NCI-H2081 (cell line): ENCODE measurements at places on chromosomes 5 and 9.

GRCh38 chr5:10351919-10352318 lies 1.6 kb upstream of the MARCHF6 start:
- no peak for DNase-seq

DNA sequence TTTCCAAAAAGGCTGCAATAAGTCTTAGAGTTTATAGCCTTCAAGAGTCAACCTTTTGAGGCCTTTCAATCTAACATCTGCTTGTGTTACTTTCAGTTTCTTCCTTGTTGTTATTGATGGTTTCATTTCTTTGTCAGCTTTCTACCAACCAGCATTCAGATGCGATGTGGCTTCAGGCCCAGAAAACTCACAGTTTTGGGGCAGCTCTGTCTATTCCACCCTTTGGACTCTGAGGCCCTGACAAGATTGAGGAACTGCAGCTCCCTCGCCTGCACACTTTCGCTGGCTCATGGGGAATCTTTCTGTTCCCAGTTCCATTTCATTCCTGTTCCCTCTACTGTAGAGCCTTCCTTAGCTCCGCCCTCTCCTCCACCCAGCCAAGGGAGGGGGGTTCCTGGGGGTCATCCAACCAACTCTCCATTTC lies 13.3 kb upstream of the WHRN start:
- no peak for DNase-seq

- no peak for DNase-seq
These were observed 38.5 kb downstream of the UBTD2 start for GRCh38 chr5:172245046-172245445.

GRCh38 chr9:87609486-87609885 lies 111.8 kb downstream of the DAPK1 start:
- DNase-seq: no peak

DNA sequence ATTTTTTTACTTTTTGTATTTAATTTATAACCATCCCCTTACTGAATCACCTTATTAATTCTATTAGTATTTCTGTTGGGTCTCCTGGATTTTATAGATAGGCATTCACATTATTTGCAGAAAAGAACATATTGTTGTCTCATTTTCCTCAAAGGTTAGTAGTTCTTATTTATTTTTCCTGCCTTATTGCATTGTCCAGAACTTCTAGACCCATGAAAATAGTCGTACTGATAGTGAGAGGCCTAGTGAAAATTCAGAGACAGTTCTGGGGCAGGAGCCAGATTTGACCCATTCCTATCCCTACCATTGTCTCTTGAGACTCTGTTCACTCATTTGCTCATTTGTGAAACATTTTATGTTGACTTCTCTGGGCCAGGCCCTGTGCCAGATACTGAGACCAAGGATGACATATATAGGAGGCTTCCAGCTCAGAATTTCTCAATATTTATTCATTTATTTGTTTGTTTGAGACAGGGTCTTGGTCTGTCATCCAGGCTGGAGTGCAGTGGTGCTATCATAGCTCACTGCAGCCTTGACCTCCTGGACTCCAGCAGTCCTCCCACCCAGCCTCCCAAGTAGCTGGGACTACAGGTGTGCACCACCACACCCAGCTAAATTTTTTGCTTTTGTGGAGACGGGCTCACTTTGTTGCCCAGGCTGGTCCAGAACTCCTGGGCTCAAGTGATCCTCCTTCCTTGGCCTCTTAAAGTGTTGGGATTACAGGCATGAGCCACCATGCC lies 34.7 kb downstream of the COL27A1 start:
- no peak for DNase-seq

DNA sequence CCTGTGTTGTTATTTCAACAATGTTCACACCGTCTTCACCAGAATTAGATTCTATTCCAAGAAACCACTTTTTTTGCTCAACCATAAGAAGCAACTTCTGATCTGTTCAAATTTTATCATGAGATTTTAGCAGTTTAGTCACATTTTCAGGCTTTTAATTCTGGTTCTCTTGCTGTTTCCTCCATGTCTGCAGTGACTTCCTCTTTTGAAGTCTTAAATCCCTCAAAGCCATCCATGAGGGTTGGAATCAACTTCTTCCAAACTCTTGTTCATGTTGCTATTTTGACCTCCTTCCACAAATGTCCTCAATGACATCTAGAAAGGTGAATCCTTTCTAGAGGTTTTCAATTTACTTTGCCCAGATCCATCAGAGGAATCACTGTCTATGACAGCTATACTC lies 25.7 kb upstream of the ENTREP1 start:
- no peak for DNase-seq

DNA sequence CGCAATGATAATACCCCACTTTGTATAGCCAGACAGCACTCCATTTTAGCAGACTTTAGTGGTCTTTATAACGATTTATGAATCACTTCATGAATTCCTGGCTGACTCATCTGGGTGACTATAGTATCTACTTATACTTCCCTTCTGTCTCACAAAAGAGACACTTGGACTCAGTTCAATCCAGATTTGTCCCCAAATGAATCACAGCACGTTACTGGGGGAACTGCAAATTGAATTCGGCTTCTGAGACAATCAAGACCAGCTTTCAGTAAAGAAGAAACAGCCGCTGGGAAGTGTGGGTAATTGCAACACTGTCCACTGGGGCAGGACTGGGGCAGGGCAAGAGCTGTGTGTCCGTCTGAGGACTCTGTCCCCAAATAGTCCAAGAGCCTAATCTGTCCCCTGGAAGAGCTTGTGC lies 337.3 kb upstream of the RFX3 start:
- no peak for DNase-seq

DNA sequence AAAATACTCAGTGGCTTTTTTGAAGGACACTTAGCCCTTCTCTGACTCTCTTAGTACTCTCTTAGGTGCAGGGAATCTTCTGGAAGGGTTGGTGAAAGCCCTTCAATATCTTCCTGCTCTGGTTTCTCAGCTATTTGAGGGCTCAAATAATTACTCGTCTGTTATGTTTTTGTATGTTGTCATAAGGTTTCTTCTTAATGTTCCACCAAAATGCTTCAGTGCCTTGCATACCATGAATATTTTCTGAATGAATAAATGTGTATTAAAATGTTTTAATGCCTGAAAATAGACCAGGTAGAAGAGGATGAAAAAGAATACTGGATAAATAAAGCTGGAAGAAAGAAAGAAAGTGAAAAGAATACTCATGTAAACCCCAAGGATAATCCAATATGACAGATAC lies 124.3 kb downstream of the STK32A start:
- no peak for DNase-seq

DNA sequence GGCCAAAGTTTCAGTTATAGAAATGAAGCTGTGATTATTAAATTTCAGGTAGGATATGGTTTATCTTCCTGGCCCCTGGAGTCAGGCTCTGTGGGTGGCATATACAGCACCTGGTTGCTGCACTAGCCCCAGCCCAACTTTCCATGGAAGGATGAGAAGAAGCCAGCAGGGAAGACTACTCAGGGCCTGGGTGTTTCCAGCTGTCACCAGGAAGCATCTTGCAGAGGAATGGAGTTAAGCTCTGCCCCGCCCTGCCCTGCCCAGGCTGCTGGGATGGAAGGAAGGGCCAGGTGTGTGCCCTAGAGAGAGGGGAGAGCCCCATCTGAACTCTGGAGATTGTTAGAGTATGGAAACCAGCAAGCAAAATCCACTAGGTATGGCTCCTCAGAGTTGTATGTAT lies 42.8 kb upstream of the FAT2 start:
- no peak for DNase-seq

DNA sequence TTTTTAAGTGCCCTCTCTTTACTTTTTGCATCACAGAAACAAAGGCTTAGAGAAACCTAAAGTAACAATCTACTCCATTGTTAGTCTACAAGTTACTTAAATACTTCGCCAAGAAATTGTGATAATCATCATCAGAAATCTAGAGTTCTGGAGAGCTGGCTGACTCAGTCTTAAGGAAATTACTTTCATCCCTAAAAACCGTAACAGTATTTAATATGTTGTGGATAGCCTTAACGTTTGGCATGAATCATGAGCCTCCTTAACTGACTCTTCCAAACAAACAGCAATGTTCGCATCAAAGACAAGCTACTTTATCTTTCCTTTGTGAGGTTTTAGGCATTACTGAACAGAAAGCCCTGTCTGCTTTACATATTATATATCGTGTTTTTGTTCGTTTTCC lies 128.7 kb downstream of the NIPBL start:
- DNase-seq: no peak

- peak; percentile 95 for DNase-seq
These were observed 69.1 kb downstream of the MYO10 start for GRCh38 chr5:16866795-16867576.

GRCh38 chr5:179954434-179954833 lies 46.7 kb upstream of the TBC1D9B start:
- DNase-seq: no peak

DNA sequence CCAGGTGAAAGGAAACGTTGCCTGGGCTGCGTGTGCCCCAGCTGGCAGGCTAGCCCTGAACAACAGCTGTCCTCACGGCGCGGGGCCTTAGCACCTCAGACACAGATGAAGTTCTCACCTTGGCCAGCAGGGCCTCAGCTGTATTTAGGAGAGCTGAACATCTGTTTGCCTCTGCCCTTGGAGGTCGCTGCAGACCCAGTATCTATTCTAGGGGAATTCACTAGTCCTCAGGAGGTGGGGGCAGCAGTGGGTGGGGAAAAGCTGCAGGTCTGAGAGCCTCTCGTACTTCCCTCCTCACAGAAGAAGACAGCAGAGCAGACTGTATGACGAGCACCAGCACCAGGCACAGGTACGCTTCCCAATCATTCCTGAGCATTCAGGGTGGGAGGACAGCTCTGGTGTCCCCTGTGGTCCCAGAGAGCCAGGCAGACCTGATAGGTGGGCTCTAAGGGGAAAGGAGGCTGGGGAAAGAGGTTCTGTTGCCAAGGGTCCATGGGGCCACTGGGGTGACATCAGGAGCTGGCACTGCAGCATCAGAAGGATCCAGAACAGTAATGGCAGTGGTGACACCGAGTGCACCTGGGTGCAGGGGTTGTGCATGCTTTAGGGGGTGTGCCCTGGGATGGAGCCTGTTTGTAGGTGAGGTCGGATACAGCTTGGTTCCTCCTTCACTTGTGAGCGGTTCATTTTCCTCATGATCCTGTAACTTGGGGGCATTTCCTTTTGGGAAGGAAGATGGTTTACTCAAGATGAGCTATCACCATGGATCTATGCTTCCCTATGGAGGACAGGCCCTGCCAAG lies 13.8 kb downstream of the CD74 start:
- DNase-seq: no peak

- no peak for DNase-seq
These were observed 183.7 kb downstream of the SAXO1 start for GRCh38 chr9:18849270-18849669.

DNA sequence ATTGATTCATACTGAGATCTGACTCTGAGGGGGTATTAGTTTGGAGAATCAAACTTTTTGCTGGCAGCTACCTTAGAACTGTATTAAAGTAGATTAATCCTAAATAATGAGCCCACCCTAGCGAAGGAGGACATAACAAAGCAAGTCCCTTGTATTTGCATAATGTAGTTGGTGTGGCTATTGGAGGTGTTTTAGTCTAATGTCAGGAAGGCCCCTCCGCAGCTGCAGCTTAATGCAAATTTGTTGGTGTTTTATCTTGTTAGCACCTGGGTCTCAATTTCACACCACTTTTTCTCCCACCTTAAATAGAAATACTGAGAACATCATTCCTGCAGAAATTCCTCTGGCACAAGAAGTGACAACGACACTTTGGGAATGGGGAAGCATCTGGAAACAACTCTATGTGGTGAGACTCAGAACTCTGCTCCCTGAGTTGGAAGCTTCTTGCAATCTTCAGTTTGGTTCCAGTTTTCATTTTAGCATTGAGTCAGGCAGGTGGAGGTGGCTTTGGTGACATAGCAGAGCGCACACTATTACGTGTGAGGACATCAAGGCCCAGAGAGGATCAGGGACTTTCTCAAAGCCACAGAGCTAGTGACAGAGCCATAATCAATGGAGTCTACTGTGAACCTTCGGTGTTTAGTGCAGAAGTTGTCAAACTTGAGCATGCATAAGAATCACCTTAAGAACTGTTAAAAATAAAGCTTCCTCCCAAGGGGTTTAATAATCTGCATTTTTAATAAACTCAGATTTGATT lies 33.9 kb downstream of the DOCK2 start:
- no peak for DNase-seq

DNA sequence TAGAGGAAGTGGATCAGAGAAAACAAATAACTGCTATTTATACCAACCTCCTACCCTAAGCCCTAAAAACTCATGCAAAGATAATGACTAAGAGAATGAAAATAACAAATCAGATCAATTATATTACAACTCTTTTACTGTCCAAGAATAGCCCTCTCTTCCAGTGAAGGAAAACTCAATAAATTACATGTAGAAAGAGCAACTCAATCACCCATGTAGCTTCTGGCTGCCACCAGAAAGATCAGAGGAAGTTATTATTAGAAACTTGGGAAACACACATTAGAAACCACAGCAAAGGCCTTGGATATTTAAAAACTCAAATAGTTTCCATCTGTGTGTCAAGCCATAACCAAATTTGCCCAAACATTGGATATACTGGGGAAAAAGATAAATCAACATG lies 134.0 kb upstream of the TARS1 start:
- no peak for DNase-seq

DNA sequence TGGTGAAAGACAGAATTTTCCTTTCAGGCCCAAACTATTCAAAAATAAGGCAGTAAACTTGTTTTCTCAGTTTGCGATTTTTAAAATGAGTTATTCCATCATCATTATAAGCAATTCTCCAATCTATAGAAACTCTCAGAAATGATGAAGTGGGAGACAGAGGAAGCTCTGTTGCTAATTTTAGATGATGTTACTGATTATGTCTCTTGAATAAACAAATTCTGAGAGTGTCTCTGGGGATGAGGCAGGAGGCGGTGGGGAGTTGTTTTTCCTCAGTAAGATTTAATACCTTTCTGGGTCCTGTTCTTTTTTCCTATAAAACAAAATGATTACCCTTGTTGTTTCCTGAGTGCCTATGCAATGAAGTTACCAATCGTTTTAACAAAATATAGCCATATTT lies 43.9 kb upstream of the TEX48 start:
- no peak for DNase-seq

DNA sequence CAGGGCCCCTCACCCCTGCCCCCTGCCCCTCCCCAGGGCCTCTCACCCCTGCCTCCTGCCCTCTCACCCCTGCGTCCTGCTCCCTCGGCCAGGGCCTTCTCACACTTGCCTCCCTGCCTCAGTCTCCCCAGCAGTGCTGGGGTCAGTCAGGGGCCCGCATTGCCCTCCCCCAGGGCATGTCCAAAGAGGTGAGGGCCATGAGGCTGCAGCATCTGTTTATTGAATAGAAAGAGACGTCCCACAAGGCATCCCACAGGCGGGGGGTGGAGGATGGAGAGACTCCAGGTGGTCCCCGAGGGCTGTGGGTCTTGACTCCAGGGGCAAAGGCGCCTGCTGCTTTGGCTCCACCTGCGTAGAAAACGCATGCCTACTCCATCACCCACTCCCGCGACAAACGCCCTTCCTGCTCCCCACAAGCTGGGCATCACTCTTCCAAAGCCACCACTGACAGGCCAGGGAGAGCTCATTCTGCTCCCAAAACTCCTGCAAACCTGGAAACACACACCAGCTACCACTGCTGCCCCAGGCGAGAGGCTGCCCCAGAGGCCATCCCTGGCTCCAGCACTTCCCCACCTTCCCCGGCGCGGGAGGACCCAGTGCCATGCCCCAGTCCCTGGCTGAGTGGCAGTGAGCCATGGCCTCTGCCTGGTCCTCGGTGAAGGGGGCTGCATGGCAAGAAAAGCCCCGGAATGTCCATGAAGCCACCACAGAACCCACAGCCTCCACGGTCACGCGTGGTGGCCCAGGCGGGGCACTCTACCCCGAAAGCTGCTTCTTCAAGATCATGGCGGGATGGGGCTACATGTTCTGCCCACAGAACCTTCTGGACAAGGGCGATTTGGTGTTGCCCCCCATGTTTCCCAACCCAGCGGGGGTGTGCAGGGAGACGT lies 1.6 kb upstream of the LCN8 start:
- DNase-seq: no peak

GRCh38 chr5:151222790-151223446 lies 974 bp downstream of the CCDC69 start:
- no peak for DNase-seq
